ENCODE measurements at places on chromosomes 7 and 10.

DNA sequence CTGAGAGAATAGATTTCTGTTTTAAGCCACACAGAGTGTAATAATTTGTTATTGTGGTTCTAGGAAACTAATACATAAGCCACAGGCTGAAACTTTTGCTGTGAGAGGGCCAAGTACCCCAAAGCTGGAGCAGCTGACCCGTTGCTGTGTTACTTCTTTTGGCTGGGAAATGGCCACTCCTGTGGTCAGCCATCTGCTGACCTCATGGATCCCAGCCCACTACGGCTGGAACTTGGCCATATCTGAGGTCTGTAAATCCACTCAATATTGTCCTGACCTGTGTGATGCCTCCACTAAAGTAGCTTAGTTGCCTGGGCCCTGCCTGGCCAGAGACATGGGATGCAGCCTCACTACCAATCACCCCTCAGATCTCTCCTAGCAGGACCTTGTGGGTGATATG lies 17.4 kb upstream of the LOXL4 start:
- DNase-seq: no peak

- no peak for DNase-seq
These were observed 22.7 kb downstream of the MRC1 start for GRCh38 chr10:17831896-17832295.

DNA sequence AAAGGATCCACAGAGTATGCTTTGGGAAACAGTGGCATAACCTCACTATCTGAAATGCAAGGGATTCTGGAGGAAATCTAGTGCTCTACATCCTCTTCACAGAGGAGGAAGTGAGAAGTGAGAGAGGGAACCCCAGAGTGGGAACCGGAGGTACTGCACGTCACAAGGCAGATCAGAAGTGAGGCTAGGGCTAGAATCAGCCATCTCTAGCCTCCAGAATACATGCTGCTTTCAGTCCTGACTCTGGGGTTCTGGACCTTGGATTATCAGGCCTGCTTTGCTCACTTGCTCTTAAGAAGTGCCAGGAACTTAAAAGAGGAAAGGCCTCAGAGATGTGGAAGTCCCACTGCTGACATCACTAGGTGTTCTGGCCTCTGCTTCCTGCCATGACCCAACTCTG lies 25.7 kb downstream of the ZNF503 start:
- no peak for DNase-seq

GRCh38 chr10:66234872-66235271 lies 691.0 kb upstream of the LRRTM3 start:
- no peak for DNase-seq

DNA sequence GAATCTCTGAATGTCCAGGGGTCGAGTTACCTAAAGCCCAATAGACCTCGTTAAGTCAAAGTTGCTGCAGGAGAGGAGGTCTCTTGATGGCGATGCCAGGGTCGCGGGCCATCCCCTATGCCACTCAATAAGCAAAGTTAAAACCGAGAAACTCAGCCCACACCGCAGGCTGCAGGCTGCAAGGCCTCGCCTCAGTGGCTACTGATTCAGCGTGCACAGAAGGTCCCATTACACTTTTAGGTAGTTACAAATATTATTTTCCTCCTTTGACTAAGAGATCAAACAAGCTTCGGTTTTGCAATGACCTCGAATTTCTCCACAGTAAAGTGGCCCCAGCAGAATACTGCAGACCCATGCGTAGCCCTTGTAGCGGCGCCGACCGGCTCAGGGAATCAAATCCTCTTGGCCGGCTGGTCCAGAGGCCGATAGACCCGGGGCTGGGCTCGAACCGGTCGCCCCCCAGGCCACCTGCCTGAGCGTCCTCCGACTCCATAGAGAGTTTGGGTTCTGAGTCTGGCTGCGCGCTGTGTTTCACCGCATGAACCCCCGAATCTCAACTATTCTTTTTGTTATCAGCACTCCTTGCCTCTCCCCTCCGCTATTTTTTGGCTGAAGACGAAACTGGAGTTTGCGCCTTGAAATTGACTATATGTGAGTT lies 2.3 kb downstream of the C1QL3 start:
- no peak for DNase-seq

- no peak for DNase-seq
These were observed 277.0 kb downstream of the EXOC4 start for GRCh38 chr7:133529861-133530260.

DNA sequence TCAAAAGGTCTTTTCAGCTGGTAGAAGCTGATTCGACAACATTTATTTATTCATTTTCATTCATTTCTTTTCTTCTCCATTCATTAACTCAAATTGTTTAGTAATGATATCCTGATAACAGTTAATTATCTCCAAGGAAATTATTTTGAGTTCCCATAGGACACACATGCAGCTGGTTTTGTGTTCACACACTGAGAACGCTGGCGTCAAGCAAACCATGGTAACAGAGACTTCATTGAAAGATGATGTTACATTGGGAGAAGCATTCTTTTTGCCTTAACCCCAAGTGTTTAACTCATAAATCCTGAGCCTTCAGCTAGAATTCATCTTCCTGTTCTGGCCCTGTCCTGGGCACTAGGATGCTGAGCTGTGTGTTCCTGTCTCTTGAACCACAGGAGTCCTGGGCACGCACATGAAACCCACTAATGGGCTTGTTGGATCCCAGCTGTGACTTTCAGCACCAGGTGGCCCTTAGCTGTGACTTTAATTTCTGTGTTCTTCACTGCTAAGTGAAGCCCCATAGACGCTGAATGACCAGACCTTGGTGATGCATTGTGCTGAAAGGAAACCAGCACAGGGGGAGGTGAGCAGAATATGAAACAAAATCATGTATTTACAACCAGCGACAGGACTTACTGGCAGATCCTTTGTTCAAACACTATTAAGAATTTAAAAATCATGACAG lies 121.5 kb upstream of the PRSS58 start:
- DNase-seq: no peak

- DNase-seq: no peak
These were observed 154.8 kb downstream of the DGKB start for GRCh38 chr7:14747701-14748100.

DNA sequence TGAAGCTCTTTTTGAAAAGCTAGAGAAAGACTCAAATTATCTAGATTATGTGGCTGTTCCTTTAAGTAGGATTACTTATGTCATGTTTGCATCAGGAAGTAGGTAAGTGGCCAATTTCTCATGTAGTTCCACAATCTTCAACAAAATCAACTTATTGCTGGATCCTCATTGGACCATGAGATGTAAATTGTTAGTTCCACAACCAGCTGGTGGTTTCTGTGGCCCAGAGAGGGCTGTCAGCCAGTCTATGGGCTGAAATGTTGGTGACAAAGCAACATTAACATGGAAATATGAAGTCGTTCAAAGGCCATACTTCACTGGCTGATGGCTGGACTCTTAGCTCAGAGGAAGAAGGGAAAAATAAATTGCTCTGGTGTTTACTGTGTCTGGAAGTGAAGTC lies 157.9 kb downstream of the PLXDC2 start:
- DNase-seq: no peak

- DNase-seq: no peak
These were observed 130.6 kb downstream of the SPAG6 start for GRCh38 chr10:22475651-22476600.

DNA sequence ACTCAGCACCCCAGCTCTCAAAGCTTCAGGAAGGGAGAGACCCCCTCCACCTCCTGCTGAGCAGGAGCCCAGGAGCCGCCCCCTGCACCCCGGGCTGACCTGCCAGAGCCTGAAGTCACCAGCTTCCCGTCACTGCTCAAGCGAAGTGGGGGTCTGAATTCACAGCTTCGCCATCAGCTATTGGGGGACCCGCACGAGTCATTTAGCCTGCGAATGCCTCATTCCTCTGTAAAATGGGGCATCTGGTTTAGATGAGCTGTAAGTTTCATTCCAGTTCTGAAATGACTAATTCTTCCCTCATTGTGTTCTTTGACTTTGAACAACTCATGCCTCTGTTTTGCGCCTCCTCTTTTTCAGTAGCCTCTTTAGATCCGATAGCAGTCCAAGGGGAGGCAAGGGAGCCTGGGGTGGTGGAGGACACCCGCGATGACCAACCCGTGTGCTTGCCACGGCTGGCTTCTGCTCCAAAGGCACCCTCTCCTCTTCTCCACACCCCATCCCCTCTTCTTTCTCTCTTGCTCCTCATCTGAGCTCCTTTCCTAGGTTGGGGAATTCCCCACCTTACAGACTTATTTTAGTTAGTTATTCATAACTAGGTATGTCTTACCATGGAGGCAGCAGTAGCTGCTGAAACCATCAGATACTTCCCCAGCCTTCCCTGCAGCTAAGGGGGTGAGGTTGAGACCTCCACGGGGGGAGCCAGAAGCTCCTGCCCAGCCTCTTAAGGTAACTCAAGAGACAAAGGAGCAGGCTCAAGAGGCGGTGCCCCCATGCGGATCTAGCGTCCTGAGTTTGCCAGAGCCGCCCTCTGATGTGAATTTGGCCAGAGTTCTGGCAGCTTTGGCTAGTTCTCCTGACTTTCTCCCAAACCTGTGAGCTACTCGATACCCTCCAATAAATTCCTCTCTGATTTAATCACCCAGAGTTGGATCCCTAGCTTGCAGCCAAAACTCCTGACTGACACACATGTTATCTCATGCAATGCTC lies 47.7 kb downstream of the RBM17 start:
- DNase-seq: no peak

DNA sequence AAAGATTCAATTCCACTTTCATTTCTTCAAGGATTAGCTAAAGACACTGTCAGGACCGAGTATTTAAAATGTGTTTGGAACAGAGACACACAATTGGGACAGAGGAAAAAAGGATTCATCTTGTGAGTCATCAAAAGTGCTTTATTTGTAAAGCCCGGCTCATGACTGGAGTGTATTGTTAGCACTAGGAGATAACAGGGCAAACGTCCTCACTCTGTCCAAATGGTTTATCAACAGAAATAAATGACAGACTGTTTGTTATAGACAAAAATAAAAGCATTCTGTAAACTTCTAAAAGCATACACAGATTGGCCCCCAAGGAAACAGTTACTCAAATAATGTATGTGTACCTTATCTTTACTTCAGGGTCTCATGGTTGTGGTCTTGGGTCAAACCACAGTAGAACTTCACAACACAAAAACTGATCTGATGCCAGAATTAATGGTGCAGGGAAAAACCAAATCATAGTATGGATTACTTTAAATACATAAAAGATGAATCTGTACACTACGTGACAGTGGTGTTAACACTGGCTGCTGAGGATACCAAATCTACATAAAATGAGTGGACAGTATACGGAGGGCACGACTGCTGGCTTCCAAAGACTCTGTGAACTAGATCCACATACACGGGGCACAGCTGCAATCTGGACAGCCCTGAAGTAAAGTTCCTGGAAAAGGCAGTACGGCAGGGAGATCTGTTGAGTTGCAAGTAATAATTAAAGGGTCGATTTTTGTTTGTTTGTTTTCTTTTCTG lies 179.4 kb downstream of the PIP4K2A start:
- DNase-seq: no peak

GRCh38 chr7:131741446-131741845 lies 185.0 kb upstream of the PODXL start:
- no peak for DNase-seq

DNA sequence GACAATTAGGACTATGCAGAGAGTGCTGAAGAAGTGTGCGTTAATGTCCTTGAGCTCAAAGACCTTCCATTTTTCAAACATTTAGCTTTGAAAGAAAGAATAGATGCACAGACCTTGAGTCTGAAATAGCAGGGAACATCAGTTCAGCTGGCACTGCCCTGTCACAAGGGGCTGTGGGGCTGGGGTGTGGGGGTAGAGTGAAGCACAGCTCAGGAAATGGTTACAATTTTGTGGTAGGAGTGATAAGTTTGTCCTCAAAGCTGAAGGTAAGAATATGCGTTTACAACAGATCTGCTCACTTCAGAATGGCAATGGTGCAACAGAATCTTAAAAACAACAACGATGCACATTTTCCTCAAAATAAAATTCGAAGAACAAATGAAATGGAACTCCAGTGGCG lies 33.6 kb downstream of the SMKR1 start:
- no peak for DNase-seq

GRCh38 chr10:125159486-125159931 lies 854 bp downstream of the CTBP2 start:
- DNase-seq: no peak

- DNase-seq: no peak
These were observed 278.1 kb upstream of the TMEM229A start for GRCh38 chr7:124310934-124311390.

- no peak for DNase-seq
These were observed 204.1 kb downstream of the EBF3 start for GRCh38 chr10:129760003-129760315.

- DNase-seq: no peak
These were observed 520 bp downstream of the ELAPOR2 start for GRCh38 chr7:87058744-87059524.

DNA sequence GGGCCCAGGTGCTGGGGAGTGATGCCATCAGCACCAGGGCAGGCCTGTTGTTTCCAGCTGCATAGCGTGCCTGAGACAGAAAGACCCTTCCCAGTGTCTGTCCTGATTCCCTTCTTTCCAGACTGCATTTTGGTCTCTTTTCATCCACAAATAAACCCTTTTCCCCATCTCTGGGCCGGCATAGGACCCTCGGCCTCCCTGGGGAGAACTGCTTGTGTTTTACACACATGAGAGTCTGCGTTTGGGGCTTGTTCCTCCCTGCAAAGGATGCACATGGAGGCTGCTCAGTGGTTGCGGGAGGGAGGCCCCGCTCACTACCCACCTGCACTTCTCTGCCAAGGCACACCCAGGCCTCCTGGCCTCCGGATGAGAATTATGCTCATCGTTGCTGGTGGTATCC lies 5.8 kb upstream of the MMP21 start:
- no peak for DNase-seq

DNA sequence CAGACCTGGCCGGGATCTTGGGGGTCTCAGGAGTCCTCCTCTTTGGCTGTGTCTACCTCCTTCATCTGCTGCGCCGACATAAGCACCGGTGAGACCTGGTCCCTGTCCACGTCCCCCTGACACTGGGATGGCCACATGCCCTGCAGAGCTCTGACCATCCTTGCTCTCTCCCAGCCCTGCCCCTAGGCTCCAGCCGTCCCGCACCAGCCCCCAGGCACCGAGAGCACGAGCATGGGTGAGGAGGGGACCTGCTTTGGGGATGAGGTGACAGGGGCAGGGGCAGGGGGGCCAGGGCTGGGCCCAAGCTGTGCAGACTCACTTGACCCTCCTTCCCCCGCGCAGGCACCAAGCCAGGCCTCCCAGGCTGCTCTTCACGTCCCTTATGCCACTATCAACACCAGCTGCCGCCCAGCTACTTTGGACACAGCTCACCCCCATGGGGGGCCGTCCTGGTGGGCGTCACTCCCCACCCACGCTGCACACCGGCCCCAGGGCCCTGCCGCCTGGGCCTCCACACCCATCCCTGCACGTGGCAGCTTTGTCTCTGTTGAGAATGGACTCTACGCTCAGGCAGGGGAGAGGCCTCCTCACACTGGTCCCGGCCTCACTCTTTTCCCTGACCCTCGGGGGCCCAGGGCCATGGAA lies 959 bp downstream of the PVRIG start:
- no peak for DNase-seq

GRCh38 chr7:150398965-150399320 lies 19.8 kb downstream of the ZNF775 start:
- DNase-seq: no peak

DNA sequence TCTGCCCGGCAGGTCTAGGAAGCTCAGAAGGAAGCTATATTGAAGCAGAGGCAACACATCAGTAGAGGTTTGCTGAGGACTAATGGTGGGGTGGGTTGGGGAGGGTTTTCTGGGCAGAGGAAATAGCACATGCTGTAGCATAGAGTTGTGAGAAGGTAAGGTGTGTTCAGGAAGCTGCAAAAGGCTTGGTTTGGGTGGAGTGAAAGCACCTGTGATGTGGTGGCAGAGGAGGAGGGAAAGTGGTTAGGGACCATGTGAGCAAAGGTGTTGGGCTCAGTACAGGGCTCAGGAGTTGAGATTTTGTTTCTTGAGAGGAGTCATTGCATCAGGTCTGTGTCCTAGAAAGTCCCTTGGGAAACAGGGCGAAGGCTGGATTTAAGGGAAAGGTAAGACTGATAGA lies 294.6 kb downstream of the SORCS3 start:
- DNase-seq: no peak

Measured in glomerular endothelial cell (primary cell).